ENCODE measurements at places on chromosomes 6 and 20.

DNA sequence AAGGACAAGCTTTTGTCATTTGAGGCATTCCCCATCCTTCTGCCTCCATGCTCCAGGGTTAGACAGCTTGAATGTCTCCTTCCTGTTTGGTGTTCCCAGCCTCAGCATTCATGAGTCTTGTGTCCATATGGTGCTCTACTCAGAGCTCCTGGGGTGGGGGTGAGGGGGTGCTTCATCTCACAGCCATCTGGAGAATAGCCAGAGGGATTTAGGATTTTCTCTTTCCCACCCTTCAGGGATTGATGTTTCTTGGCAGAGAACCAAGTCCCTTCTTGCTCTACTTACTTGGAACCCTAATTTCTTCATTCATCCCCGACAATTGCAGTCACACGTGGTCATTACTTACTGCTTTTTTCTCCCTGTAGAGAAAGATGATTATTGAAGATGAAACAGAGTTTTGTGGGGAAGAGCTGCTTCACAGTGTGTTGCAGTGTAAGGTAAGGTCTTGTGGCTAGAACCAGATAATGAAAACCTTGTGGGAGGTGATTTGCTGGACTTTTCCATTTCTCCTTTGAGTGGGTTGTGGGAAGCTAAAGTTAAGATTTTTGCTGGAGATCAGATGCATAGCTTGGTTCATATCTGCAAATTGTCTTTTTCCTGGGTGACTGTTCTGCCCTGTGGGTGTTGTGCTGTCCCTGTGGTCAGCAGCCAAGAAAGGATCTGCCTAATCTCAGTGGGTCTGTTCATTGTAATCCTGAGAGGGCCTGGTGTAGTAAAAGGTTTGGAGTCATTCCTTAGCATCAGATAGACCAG is 18.6 kb downstream of the CMTR1 start:
- no peak for DNase-seq

DNA sequence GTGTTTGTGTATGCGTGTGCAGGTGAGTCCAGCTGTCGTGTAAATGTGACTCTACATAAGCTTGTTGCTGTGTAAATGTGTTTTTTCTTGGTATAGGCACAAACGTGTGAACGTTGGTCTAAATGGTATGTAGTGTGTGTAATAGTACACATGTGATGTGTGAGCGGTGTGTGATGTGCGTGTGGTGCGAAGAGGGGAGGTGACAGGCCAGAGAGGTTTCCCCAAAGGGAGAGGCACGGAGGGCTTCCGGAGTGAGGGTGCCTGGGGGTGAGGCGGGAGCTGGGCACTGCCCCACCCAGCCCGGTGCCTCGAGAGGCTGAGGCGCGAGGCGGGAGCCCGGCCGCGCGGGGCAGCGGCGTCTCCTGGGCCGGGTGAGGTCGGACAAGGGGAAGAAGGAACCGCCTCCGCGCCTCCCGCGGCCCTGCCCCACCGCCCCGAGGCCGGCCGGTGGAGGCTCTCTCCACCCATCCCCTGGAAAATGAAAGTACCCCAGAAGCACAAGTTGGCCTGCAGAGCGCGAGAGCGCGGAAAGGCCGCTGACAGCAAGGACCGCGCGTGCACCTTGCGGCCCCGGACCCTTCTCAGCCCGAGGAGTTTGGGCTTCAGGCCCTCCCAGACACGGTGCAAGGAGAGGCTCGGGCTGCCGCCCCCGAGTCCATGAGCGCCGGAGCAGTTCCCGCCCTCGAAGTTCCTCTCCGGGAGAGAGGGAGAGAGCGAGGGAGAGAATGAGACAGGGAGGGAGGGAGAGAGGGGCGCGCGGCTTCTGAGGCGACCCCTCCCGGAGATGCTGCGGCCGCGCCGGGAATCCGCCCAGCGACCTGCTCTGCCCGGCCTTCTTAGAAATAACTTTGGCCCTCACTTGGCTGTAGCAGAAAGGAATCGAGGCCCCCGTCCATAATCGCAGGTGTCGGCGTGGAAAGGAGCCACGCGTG is 43.2 kb upstream of the OSTM1 start:
- no peak for DNase-seq

DNA sequence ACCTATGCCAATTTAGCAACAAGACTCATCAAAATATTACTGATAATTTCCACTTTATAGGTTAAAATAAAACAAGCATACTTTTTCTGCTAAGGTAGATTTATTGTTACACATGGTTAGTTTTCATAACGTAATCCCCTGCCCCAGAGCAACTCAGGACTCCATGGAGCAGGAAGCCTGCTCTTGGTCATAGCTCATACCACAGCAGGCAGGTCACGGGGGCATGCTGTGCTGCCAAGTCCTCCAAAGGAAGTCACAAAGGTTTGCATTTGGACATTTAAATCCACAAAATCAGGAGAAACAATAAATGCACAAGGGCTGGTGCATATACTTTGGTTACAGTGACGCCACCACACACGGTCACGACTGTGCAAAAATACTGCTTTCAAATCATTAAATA is 12.5 kb downstream of the GZF1 start:
- no peak for DNase-seq

- DNase-seq = no peak
These were observed 9.9 kb upstream of the NCOA5 start for GRCh38 chr20:46099491-46100287.

- DNase-seq = no peak
These were observed 116.2 kb downstream of the RTN4IP1 start for GRCh38 chr6:106512968-106513574.

GRCh38 chr6:151695156-151695555 is 112.3 kb upstream of the ESR1 start:
- no peak for DNase-seq

- no peak for DNase-seq
These were observed 361.9 kb downstream of the BCKDHB start for GRCh38 chr6:80468398-80468797.

- no peak for DNase-seq
These were observed 209.1 kb downstream of the SYNDIG1 start for GRCh38 chr20:24678351-24679106.

DNA sequence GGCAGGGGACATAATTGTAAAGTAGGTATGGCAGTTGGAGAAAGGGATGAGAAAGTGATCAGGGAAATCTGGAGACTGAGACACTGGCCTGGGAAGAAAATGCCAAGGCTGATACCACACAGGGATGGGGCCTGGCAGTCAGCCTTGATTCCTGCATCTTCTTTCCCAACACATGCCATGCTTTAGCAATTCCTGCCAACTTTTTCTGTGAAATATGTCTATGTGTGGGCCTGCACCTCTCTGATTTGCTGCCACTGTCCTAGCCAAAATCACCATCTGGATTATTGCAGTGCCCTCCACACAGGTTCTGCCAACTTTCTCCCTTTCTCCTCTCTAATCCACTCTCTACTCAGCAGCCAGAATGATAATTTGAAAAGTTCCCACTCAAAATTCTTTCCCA is 759.8 kb upstream of the CITED2 start:
- DNase-seq = no peak
